ENCODE measurements at places on chromosomes 7 and 10. TPM values are rescaled to one million over a fixed set of nuclear protein-coding genes. Genes with fewer than 3 reads are reported as not detected.
A peak's percentile ranks its signal among the peaks of the same experiment; 100 is the strongest.

Gene HMX2
- not detected for total RNA-seq

DNA sequence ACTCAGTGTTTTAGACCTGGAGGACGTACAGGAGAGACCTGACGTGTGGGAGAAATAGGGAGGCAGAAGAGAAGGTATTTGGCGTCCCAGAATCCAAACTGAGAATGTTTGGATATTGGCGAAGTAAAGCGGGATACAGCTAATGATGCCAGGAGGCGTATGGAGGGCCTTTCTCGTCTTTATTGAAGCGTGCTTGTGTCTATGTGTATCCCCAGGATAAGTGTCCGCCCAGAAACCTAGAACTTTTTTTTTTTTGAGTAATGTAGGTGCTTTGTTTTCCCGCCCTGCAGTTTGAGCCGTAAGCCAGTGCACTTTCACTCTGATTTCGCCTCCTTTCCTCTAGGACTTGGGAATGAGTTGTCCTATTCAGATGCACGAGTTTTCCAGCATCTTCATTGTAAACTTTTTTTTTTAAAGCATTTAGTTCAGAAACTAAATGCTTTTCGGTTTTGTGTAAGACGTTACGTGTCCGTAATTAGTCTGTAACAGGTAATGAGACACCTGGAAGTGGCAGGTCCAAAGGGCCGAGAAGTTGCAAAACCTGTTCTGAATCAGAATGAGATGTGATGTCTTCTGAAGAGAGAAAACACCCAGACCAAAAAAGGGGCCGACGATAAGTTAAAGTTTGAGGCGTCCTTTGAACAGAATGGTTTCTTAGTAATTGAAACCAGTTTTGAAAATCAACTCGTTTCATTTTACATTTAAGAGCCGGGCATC lies 746 bp downstream of the ARL5B start:
- no peaks in the 10 kb centered on the region for H3K4me1 ChIP-seq
- DNase-seq, result peak; percentile 3
- H3K27me3 ChIP-seq, result no peaks in the 10 kb centered on the region
- peak overlapping the region; percentile 95 for H3K27ac ChIP-seq
- peak overlapping the region; percentile 98 for H3K4me3 ChIP-seq
- H3K36me3 ChIP-seq, result no peaks in the 10 kb centered on the region

- peaks cover 6% of the 10 kb centered on the region for H3K4me1 ChIP-seq
- no peaks in the 10 kb centered on the region for H3K27me3 ChIP-seq
- H3K36me3 ChIP-seq, result peaks cover 7% of the 10 kb centered on the region
Observed at GRCh38 chr7:114554781-114555537, 140.3 kb downstream of the FOXP2 start.

- H3K27ac ChIP-seq, result no peak overlapping the region
- H3K36me3 ChIP-seq, result no peaks in the 10 kb centered on the region
- no peaks in the 10 kb centered on the region for H3K27me3 ChIP-seq
- peaks cover 9% of the 10 kb centered on the region for H3K4me1 ChIP-seq
- no peak overlapping the region for H3K4me3 ChIP-seq
Observed at GRCh38 chr7:39810204-39810642, 139.8 kb upstream of the CDK13 start.

- no peaks in the 10 kb centered on the region for H3K36me3 ChIP-seq
- H3K27me3 ChIP-seq, result no peaks in the 10 kb centered on the region
- no peak overlapping the region for H3K4me3 ChIP-seq
- peaks cover 11% of the 10 kb centered on the region for H3K4me1 ChIP-seq
Observed at GRCh38 chr10:74587109-74587854, 239.1 kb upstream of the KAT6B start.

Gene OR2A14
- total RNA-seq, result not detected

DNA sequence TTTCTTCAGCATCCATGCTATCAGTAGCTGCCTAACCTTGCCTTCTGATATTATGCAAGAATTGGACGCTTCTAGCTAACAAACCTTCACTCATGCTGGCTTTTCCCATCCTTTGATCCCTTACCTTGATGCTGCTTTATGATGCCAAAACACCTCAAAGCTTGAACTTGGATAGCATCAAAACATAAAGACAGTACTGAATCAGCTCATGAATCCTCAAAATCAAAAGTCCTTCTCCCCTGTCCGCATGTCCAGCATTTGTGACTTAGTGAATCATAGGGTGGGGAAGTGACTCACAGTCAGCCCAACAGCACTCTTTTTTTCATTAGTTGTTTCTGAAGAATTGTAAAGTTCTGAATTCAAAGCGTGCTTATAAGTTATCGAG lies 89.5 kb upstream of the PIK3CG start:
- no peak overlapping the region for H3K4me3 ChIP-seq
- no peak overlapping the region for H3K27ac ChIP-seq
- no peaks in the 10 kb centered on the region for H3K4me1 ChIP-seq

DNA sequence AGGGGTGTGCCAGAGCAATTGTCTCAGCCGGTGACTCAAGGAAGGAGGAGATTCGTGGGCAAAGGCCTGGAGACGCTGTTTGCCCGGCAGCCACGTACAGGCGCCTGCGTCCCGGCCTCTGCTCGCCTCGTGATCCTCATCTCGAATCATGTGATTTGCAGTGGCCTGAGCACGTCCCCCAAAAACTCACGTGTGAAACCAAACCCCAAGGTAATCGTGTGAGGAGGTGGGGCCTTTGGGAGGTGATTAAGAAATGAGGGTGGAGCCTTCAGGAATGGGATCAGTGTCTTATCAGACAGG lies 226.8 kb downstream of the TCERG1L start:
- no peak for DNase-seq
- no peak overlapping the region for H3K4me3 ChIP-seq
- no peaks in the 10 kb centered on the region for H3K36me3 ChIP-seq
- no peaks in the 10 kb centered on the region for H3K27me3 ChIP-seq

Gene PLPP4
- total RNA-seq, result 0.12 TPM

DNA sequence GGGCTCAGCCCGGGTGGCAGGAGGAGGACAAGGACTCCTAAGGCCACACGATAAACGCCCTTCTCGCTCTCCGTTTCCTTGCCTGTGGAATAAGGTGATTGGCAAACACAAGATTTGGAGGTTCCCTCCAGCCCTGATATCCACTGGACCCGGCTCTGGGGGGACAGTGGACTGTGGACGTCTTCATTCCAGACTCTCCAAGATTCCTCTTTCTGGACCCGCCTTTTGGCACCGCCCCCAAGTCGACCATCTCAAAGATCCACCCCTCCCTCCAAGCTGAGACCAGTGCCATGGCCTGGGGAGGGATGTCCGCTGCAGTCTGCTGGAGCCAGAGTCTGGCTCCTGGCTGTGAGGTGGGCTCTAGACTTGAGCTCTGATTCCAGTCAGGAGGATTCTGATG lies 23.6 kb downstream of the ZNF783 start:
- peaks cover 3% of the 10 kb centered on the region for H3K4me1 ChIP-seq
- no peaks in the 10 kb centered on the region for H3K27me3 ChIP-seq
- H3K4me3 ChIP-seq, result peak overlapping the region; percentile 87
- peak; percentile 51 for DNase-seq

DNA sequence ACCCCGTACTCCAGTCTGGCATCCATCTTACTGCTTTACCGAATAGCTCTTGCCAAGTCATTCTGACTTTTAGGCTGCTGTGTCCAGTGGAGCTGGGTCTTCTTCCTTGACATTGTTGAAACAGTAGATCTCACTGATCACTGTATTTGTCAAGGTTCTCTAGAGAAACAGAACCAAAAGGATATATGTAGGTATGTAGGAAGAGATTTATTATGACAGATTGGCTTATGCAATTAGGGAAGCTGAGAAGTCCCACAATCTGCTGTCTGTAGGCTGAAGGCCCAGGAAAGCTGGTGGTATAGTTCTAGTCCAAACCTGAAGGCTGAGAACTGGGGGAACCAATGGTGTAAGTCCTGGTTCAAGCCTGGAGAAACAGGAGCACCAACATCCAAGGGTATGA lies 12.1 kb upstream of the PRRT4 start:
- H3K36me3 ChIP-seq, result no peaks in the 10 kb centered on the region
- no peaks in the 10 kb centered on the region for H3K27me3 ChIP-seq
- no peak overlapping the region for H3K4me3 ChIP-seq
- no peaks in the 10 kb centered on the region for H3K4me1 ChIP-seq

Measured in SJCRH30 (cell line).